Bronchial smooth muscle cell (primary cell): ENCODE measurements at places on chromosomes 3 and 15. TPM values are rescaled to one million over a fixed set of nuclear protein-coding genes. Genes with fewer than 3 reads are reported as not detected.

NAALADL2 gene
- 7.4 and 9.5 TPM in 2 replicates for total RNA-seq

GNB4 gene
- total RNA-seq: 42.7 and 46.7 TPM in 2 replicates

MESP2 gene
- total RNA-seq: 0.52 and 1.9 TPM in 2 replicates

GPR171 gene
- not detected in 2 replicates for total RNA-seq

AGTR1 gene
- 1.0 and 2.5 TPM in 2 replicates for total RNA-seq

PLIN1 gene
- 0.26 TPM in 1 of 2 replicates, not detected in the other for total RNA-seq

COL6A5 gene
- total RNA-seq: not detected in 2 replicates

MYEF2 gene
- 0.52 and 1.7 TPM in 2 replicates for total RNA-seq

TRIM42 gene
- total RNA-seq: not detected in 2 replicates

MAP6D1 gene
- 0.47 and 0.52 TPM in 2 replicates for total RNA-seq

GPD1L gene
- total RNA-seq: 10.5 and 13.9 TPM in 2 replicates

MED12L gene
- 0.09 and 0.47 TPM in 2 replicates for total RNA-seq

AMT gene
- total RNA-seq: 2.5 and 4.4 TPM in 2 replicates

ADAMTSL3 gene
- 0.09 and 0.32 TPM in 2 replicates for total RNA-seq

ALPK3 gene
- total RNA-seq: 0.16 and 0.17 TPM in 2 replicates

ZNF80 gene
- not detected in 2 replicates for total RNA-seq

CIDEC gene
- not detected in 2 replicates for total RNA-seq

PARP3 gene
- total RNA-seq: 13.6 and 40.4 TPM in 2 replicates
